T-helper 1 cell (primary cell): ENCODE measurements at places on chromosomes 16 and 17.
A peak's percentile ranks its signal among the peaks of the same experiment; 100 is the strongest.

DNA sequence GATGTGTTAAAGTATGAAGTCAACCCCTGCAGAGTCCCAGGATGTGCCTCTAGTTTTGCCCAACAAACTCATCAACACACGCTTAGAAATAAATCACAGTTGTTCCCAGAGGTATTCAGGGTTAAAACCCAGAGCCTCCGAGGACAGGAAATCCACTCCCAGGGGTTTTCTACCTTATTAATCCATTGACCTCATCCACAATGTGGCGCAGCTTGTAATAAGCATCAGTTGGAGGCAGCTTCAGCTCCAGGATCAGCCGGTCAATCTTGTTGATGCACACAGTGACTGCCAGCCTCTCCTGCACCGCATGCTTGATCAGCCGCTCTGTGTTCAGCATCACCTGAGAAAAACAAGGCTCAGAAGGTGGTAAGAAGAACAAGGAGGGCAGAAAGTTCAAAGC is 23.5 kb downstream of the EFTUD2 start:
- no peak for DNase-seq

DNA sequence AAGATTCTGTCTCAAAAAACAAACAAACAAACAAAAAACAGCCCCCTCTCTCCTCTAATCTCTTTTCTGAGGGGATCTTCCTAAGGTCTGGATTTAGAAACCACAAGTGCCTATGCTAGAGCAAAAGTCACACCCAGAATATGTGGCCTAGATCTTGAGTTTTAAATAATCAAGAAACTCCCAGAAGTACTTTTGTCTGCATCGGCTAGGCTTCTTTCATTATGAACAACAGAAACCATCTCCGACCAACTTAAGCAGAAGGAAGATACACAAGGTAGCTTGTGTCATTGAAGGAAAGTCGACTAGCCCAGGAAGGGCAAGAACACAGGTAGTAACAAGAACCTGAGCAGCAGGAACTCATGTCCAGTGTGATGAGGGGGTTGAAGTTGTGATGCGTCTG is 73.9 kb upstream of the KIFC3 start:
- no peak for DNase-seq

- no peak for DNase-seq
These were observed 654 bp downstream of the TNFAIP1 start for GRCh38 chr17:28335959-28336871.

DNA sequence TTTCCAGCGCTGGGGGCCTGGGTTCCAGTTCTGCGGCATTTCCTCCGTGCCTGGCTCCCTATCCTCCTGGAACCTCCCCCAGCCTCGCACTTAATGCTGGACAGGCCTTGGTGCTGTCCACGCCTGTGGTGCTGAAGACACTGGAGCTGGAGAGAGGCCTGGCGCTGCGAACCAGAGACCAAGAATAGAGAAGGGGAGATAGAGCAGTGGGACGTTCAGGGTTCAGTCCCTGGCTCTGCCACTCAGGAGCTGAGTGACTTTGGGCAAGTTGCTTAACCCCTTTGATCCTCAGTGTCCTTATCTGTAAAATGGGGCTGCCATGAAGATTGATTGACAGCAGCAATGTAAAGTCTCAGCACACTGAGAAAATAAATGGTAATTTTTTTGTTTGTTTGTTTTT is 11.9 kb downstream of the SBK1 start:
- no peak for DNase-seq

GRCh38 chr16:72743011-72743761 is 304.7 kb downstream of the ZFHX3 start:
- no peak for DNase-seq

- DNase-seq, result no peak
These were observed 404.6 kb downstream of the SLC39A11 start for GRCh38 chr17:72687886-72688285.

GRCh38 chr17:49779739-49780231 is 8.7 kb upstream of the KAT7 start:
- DNase-seq, result no peak

- DNase-seq, result no peak
These were observed 53.0 kb downstream of the SF3B3 start for GRCh38 chr16:70576431-70577255.

- DNase-seq, result no peak
These were observed 2.4 kb upstream of the NFATC3 start for GRCh38 chr16:68082629-68083238.

DNA sequence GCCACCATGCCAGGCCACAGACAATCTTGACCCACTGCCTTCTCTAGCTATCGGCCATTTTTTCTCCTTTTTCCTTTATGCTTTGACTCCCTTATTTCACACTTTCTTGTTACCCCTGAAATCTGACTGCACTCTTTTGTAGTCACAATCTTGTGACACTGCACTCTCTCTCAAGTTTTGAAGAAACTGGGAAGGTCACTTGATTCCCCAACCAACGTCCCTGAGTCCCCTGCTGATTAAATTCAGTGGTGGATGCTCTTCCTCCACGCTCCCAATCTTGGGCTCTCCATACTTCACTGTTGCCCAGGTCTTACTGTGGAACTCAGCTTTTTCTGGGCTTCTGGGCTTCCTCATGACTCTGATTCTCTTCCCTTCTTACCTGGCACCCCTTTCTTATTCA is 33.9 kb downstream of the PECAM1 start:
- no peak for DNase-seq

DNA sequence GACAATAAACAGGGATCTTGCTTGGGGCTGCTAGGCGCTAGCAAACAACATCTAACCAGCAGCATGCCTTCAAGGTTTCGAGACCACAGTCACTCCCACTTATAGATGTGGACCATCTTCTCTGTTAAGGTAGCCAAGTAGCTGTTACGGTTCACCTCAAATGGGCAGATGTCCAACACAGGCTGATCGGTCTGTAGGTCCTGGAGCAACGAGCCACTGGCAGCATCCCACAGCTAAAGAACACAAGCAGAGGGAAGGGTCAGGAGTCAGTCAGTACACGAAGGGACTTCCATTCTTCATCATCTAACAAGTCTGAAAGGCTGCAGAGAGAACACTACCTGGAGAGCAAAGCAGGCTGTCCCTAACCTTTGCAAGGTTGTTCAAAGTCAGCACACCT is 16.9 kb upstream of the GLG1 start:
- no peak for DNase-seq

DNA sequence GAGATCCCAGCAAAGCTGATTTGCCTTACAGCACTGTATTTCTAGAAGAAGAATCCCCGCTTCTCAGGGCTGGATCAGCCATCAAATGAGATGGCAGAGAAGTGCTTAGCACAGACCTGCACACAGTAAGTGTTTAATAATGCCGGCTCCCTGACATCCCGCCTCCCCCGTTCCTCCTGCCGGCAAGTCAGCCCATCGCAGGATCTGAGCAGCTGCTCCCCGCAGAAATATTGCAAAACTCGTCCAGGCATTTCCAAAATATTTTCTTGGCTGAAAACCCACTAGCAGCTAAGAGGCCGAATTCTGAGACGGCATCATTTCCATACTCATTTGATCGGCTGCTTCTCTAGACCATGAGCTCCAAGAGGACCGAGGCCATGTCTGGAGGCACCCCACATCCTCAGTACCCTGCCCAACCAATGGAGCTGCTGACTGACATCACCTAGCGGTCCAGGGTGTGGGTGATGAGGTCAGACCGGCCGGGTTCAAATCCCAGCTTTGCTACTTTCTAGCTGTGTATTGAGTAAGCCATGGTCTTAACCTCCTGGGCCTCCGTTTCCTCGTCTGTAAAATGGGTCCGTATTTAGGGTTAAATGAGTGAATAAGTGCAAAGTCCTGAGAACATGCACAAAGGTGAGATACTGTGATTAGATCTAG is 251.5 kb downstream of the KATNIP start:
- no peak for DNase-seq

- no peak for DNase-seq
These were observed 1.7 kb downstream of the PERCC1 start for GRCh38 chr16:1432388-1433262.

DNA sequence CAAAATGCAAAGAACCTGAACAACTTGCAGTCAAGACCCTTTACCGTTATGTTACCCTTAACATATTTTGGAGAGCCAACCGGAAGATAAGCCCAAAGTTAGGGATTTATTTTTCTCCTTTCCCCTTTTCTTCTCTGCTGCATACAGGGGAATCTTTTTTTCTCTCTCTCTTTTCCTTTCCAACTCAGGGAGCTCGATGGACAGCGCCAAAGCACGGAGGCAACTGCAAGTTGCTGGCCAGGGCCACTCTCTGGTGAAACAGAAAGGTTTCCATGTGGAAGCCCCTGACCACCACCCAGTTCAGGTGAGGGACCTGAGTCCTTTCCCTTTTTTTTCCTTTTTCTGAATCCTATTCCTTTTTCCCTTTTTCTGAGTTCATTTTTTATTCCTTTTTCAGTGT is 98.8 kb upstream of the COX10 start:
- no peak for DNase-seq

GRCh38 chr16:22194707-22195444 is 11.2 kb upstream of the EEF2K start:
- no peak for DNase-seq

- no peak for DNase-seq
These were observed 4.4 kb upstream of the ACTG1 start for GRCh38 chr17:81517009-81517338.

GRCh38 chr16:84048871-84049270 is 6.3 kb upstream of the SLC38A8 start:
- DNase-seq, result no peak

- no peak for DNase-seq
These were observed 11.9 kb downstream of the MCRIP1 start for GRCh38 chr17:81821147-81821546.

DNA sequence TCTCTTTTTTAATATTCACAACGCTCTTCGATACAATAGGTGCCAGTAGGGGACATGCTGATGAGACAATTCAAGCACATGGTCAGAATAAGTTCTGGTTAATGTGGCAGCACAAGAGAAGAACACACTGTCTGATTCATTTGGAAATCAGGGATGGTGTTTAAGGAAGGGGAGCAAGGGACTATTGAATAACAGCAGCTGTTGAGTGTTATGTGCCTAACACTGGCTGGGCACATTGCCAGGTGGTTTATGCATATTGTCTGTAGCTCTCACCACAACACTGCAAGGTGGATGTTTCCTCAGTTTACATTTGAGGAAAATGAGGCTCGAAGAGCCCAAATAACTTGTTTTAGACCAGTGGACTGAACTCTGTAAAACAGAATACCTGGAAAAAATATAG is 44.2 kb downstream of the LYRM9 start:
- no peak for DNase-seq

- no peak for DNase-seq
These were observed 114.7 kb downstream of the IRX5 start for GRCh38 chr16:55045329-55045728.

DNA sequence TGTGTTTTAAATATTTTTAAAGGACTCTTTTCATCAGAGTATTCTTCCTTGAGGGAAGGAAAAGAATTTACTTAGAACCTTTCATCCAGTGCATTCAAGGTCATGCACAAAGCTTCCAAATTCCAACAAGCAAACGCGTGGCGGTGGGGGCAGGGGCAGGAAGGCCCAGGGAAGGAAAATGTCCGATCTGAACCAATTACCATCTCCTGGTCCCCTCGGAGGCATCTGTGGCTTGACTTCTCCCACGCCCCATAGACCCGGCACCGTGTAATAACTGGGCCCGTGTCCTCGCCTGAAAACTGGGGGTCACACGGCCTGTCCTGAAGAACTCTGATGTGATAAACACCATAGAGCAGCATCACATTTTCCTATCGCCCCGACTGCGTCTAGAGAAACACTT is 18.3 kb downstream of the MEAK7 start:
- DNase-seq, result no peak

- DNase-seq, result no peak
These were observed 131.5 kb downstream of the SALL1 start for GRCh38 chr16:51019617-51020016.

DNA sequence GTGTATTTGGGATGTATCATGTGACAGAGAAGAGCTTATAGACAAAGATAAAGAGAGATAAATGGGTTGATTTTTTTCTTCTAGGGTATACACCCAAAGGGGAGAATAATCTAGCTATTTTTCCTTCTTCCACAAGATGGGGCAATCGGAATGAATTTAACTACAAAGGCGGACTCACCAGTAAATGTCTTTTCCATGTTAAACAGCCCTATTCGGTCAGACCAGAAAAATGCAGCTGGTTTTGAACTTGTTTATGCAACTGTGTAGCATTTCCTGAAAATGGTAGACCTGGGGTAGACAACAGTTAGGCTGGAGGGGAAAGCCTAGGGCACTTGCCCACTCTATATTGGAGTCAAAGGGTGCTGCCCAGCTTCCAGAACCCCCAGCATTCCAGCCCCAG is 477.1 kb downstream of the TOX3 start:
- no peak for DNase-seq

GRCh38 chr17:17084941-17085340 is 42.7 kb downstream of the MPRIP start:
- no peak for DNase-seq

- peak; percentile 57 for DNase-seq
These were observed 28.2 kb upstream of the ADGRG1 start for GRCh38 chr16:57600048-57600835.

DNA sequence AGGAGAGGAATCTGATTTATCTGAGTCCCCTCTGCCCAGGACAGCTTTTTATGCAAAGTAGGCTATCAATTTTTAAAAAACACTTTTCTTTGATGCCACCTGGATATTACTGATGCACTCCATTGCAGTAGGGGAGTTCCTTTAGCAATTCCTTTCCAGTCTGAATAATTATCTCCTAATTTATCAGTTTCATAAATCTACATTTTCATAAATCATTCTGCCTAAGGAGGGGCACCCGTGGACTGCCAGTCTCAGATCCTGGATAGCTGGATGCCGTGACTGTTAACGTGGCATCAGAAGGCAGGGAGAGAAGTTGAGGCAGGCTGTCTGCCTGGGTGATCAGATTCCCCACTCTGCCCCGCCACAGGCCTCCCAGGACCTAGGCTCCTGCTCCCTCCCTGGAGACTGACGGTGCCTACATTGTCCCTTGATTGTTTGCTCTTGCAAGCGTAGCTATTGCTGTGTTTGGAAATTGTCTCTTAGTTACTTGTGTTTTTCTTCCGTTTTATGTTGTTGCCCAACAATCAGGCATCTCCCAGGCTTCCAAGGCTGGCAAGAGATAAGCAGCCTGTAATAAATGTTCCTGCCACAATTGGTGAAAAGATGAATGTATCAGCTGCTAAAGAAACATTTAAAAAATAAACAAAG is 75.2 kb downstream of the KATNIP start:
- no peak for DNase-seq

- no peak for DNase-seq
These were observed 4.9 kb downstream of the FMNL1 start for GRCh38 chr17:45226576-45226975.
